WTC11 (cell line): ENCODE measurements at places on chromosomes 6 and 20. TPM values are rescaled to one million over a fixed set of nuclear protein-coding genes. Genes with fewer than 3 reads are reported as not detected.

GRCh38 chr20:46004187-46004586 is 4.5 kb upstream of the MMP9 start:
- H3K4me1 ChIP-seq, result peaks cover 81% of the 10 kb centered on the region
- DNase-seq, result no peak
- peak overlapping the region; percentile 89 for H3K27ac ChIP-seq

- H3K36me3 ChIP-seq, result no peaks in the 10 kb centered on the region
- H3K27ac ChIP-seq, result no peak overlapping the region
- no peak overlapping the region for H3K4me3 ChIP-seq
- no peaks in the 10 kb centered on the region for H3K27me3 ChIP-seq
These were observed 50.2 kb upstream of the CHRNA4 start for GRCh38 chr20:63411151-63411897.

The MKKS gene
- total RNA-seq, result 16.5 to 20.9 TPM (median 17.0 TPM) in 3 replicates

- no peaks in the 10 kb centered on the region; the same call in 1 of the 2 replicates for H3K27me3 ChIP-seq
- no peak overlapping the region for H3K4me3 ChIP-seq
- H3K36me3 ChIP-seq, result no peaks in the 10 kb centered on the region
- no peak for DNase-seq
These were observed 4.5 kb downstream of the PHF3 start for GRCh38 chr6:63640062-63640461.

GRCh38 chr6:163745536-163746400 is 331.2 kb downstream of the QKI start:
- no peaks in the 10 kb centered on the region for H3K36me3 ChIP-seq
- peaks cover 2% of the 10 kb centered on the region for H3K27me3 ChIP-seq
- DNase-seq, result no peak
- H3K4me3 ChIP-seq, result no peak overlapping the region
- peaks cover 1% of the 10 kb centered on the region for H3K4me1 ChIP-seq
- H3K27ac ChIP-seq, result no peak overlapping the region

- no peak for DNase-seq
- no peaks in the 10 kb centered on the region; the same call in 1 of the 2 replicates for H3K27me3 ChIP-seq
- peaks cover 78% of the 10 kb centered on the region for H3K36me3 ChIP-seq
- H3K4me3 ChIP-seq, result no peak overlapping the region
- H3K27ac ChIP-seq, result no peak overlapping the region
- no peaks in the 10 kb centered on the region for H3K4me1 ChIP-seq
These were observed 818.8 kb upstream of the CITED2 start for GRCh38 chr6:140193269-140193668.

- no peak overlapping the region for H3K4me3 ChIP-seq
- no peak overlapping the region for H3K27ac ChIP-seq
- H3K36me3 ChIP-seq, result no peaks in the 10 kb centered on the region
- DNase-seq, result no peak
- peaks cover 17% of the 10 kb centered on the region for H3K4me1 ChIP-seq
- H3K27me3 ChIP-seq, result no peaks in the 10 kb centered on the region
These were observed 173.1 kb downstream of the HACE1 start for GRCh38 chr6:104686550-104687175.

- H3K27ac ChIP-seq, result no peak overlapping the region
- no peaks in the 10 kb centered on the region for H3K27me3 ChIP-seq
- no peak overlapping the region for H3K4me3 ChIP-seq
These were observed 17.6 kb downstream of the RIMS4 start for GRCh38 chr20:44792796-44793195.

- H3K27ac ChIP-seq, result no peak overlapping the region
- no peak for DNase-seq
- no peaks in the 10 kb centered on the region for H3K36me3 ChIP-seq
- H3K27me3 ChIP-seq, result no peaks in the 10 kb centered on the region; the same call in 1 of the 2 replicates
- peaks cover 9% of the 10 kb centered on the region for H3K4me1 ChIP-seq
- no peak overlapping the region for H3K4me3 ChIP-seq
These were observed 7.7 kb upstream of the STK35 start for GRCh38 chr20:2093883-2094282.

GRCh38 chr20:22544462-22544861 is 39.9 kb downstream of the FOXA2 start:
- H3K36me3 ChIP-seq, result peaks cover 3% of the 10 kb centered on the region; the same call in 1 of the 2 replicates
- H3K27me3 ChIP-seq, result peaks cover 9% of the 10 kb centered on the region
- DNase-seq, result no peak
